Fibroblast of skin of left quadriceps (primary cell): ENCODE measurements at places on chromosomes 3 and 15.

DNA sequence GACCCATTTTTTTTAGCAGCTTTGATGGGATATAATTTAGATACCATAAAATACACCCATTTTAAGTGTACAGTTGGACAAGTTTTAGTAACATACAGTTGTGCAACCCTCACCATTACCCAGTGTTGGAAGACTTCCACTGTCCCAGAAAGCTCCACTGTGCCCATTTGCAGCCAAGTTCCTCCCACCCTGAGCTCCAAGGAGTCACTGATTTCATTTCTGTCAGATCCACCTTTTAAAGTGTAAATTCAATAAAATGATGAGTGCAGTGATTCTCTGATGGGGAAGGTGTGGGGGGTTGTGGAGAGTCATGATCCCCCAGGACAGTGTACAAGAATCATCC, 93.2 kb upstream of the IGF1R start:
- no peak for DNase-seq

DNA sequence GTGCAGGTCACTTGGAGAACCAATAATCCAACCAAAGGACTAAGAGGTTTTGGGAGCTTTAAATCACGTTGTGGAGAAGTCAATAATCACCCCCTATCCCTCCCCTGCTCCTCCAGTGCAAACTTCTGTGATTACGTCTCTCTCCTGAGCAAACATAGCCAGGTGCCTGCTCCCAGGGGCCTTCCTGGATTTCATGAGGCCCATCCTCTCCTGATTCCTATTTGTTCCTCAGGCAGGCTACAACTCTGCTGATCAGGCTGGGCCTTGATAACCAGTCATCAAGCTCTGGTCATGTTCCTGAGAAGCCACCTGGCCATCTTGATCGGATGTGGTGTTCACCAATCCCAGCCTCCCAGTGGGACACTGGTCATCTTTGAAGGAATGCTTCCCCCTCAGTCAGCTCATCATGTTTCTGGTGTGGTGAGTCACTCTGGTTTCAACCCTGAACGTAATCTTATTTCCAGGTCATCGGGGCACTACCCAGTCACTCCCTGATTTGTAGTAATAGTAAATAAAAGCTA, 2.9 kb upstream of the ZNF710 start:
- no peak for DNase-seq

DNA sequence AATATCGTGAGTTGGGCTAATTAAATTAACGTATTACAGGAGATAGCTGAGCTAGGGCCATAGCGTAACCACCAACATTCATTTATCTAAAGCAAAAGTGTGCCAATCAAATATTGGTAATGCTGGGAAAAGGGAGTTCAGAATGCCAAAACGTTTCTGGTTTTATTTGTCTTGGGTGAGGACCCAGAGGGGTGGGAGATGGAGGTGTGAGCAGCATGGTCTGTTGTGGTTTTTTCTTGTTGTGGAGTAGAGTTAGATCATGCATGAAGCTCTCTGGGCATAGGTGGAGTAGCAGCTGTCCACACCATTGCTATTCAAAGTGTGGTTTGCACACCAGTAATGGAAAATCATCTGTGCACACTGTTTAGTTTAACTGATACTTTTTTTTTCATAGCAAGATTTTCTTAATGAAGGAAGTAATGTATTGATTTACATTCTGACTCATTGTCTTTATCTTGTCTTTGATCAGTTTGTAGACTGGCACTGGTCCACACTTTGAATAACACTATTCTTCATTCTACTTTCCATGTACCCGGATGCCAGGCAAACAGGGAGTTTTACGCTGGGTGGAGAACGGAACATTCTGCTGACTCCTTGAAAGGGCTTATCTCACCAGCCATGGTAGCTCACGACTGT, 50.8 kb upstream of the CRTC3 start:
- no peak for DNase-seq

- no peak for DNase-seq
Observed at GRCh38 chr3:163745204-163745603, 1333.1 kb downstream of the SI start.

DNA sequence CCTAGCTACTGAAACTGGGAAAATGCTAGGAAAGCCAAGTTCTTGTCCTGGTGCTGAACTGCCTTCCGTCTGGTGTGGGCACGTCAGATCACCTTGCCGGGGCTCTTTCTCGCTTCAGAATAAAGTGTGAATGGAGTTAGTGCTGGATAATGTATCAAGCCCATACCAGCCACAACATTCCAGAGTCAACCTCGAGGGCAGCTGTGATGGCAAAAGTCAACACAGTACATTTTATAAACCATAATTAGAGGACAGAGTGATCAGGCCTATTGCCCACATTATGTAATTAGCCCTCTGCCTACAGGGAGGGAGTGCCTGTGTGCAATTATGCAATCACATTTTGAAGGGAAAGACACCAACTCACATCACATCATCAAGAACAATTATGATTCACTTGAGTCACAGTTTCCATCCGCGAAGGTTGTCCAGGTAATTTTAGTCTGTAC, 165.2 kb downstream of the RORA start:
- no peak for DNase-seq

- DNase-seq: no peak
Observed at GRCh38 chr15:83283813-83284558, 478 bp downstream of the BNC1 start.

DNA sequence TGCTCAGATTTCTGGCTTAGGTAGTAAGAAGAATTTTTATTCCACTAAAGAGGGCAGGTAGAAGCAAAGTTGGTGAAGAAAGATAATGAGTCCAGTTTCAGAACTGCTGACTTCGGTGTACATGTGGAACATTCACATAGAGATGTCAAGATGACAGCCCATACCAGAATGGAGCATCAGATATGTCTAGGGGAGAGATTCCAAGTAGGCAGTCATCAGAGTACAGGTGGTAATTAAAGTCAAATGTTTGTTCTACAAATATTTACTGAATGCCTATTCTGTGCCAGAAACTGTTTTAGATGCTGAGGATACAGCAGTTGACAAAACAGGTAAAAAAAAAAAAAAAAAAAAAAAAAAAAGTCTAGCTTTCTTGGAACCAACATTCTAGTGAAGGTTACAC, 81.9 kb downstream of the FGF12 start:
- DNase-seq: no peak

- no peak for DNase-seq
Observed at GRCh38 chr15:60804551-60804950, 325.6 kb upstream of the ICE2 start.

DNA sequence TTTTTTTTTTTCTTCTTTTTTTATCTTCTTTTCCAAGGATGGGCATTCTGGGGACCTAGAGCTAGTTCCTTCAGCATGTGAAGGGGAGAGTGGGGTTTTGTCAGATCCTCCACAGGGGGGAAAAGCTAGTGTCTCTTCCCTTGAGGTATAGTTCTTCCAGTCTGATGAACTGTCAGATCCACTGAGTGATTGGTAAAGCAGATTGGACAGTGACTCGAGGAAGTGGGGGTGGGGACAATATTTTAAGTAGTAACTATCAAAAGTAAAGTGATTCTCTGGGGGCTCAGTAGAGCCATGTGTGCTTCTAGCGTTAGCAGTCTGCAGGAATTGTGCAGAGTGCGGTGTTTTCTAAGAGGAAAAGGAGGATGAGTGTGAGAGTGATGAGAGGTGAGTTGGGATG, 62.0 kb upstream of the TRIM71 start:
- DNase-seq: no peak
